ENCODE measurements at places on chromosomes 5 and 9.

GRCh38 chr5:141704782-141705297 is 22.8 kb upstream of the ARAP3 start:
- no peak for DNase-seq

DNA sequence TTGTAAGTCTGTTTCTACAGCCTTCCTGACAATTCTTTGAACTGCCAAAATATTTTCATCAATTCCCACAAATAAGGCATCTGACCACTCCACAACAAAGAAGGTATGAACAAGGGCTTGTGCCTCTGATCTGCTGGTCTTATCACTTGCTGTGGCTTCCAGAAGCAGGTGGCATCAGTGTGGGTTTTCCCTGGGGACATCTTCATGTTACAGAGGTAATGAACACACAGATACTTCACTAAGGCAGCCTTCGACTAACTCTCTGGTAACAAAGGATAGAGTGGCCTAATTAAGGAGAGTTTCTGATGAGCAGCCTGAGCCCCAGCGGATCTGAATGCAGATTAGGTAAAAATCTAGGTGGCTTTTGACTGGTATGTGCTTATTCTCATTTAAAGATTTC is 15.2 kb upstream of the ERAP2 start:
- no peak for DNase-seq

DNA sequence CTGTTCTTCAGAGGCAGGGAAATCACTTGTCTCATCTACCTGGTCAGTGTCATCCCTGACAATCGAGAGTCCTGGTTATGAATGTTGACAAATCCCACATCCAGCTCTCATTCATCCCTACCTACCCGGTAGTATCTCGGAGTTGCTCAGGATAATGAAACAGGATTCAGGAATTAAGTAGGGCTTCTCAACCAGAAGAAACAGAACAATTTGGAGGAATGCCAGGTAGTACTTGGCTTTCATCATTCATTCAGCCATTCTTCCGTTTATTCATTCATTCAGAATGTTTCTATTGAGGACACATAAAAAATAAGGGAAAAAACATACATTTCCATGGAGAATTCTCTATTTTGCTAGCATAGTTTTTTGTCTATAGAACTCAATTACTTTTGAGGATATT is 195.0 kb downstream of the ARHGEF28 start:
- no peak for DNase-seq

DNA sequence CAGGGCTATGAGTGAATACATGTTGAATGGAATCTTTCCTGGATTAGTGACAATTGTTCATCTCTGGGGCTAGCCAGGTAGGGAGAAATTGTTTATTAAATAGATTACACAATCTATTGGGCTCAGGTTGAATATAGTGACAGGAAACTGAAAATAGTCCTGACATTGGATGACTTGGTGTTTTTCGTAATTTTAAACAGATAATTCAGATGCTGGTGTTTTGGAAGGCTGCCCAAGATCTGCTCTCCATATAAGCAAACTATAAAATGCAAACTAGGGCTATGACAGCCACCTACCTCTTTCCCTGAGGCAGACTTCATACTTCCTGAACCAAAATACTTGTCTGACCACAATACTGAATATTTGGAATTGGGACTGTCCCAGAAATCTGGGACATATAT is 99.1 kb downstream of the ENC1 start:
- no peak for DNase-seq

DNA sequence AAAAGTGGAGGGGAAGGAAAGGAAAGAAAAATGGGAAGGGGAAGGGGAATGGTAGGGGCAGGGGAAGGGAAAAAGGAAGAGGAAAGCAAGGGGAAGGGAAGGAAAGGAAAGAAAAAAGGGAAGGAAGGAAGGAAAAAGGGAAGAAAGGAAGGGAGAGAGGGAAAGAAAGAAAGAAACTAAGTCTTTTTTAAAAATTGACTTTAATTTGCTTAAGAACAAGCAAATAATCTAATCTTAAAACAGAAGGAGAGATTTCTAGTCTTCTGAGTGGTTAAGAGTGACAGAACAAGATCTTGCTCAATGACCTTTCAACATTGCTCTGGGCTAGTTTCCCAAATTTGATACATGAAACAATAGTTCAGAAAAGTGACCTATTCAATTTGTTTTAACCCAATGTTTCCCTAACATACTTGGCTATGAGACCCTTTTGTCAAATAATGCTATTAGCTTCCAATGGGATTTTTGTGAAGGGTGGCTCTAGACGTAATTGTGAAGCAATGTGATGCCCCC is 33.4 kb upstream of the GLIS3 start:
- no peak for DNase-seq

DNA sequence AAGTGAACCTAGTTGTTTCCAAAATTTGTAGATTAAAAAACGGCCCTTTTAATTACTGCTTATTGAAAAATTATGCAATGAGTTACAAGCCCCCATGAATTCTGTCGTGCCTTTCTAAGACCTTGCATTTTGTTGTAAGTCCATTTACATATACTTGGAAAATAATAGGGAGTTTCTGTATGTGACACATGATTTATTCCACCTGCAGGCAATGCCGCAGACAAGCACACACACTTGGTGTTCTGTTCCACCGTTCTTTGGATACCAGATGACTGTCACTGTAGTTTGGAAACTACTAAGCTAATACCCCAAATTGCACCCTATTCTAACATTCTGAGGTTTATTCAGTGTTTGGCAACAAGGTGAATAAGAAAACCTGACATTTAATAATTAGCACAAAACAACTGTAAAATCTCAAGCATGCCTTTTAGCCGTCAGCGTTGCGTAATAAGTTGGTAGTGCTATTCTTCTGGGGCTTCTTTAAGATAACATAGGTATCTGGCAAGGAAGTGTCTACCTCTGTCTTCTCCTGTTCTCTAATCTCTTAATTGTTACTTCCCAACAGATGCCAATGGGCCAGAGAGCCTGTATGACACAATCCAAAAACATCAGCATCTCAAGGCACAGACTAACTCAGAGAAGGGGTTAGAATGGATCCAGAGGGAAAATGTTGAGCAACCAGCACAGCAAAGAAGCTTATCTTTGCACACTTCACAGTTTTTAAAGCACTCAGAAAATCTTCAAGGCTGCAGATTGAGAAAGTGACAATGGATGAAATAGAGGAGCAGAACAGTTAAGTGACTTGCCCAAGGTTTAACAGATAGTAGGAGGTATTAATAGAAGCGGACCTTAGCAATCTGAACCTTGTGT is 48.2 kb upstream of the DPYSL3 start:
- DNase-seq = no peak

GRCh38 chr5:173796721-173797495 is 91.2 kb upstream of the CPEB4 start:
- no peak for DNase-seq

DNA sequence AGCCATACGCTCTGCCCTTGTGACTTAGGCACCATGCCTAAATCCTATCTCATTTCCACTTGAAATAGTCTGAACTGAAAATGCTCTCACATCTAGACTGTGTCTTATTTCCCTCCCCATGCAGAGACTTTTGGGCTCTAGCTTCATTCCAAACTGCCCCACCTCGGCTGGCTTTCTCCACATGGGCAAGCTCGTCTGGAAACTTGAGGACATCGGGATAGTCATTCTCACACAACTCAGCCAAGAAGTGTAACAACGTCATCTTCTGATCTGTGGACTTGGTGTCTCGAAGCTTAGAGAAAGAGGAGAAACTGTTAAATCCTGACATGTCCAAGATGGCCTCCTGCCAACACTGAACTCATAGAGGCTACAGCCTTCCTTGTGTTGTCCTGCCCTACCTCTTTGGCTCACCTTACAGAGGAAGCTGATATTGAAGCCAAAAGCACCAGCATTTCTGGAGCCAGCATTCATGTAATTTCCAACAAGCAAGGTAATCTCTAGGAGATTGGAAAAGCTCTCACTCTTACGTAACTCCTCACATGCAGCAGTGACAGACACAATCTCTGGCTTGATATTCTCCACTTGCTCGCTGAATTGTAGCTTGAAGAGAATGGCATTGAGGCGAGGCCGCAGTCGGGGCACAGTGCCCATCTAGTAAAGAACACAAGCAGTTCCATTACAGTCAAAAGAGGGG is 39.6 kb downstream of the PCDHGC5 start:
- no peak for DNase-seq

- DNase-seq = no peak
Measured at GRCh38 chr9:25964239-25964638, 286.0 kb upstream of the TUSC1 start.

All from stimulated activated CD4-positive, alpha-beta T cell treated with anti-CD3 and anti-CD28 coated beads, TNF-alpha, amount 100 ng/mL, for 24 hours (primary cell).